Suppressor macrophage treated with lipopolysaccharide for 4 hours (primary cell): ENCODE measurements at places on chromosomes 2 and 18.
A peak's percentile ranks its signal among the peaks of the same experiment; 100 is the strongest.

DNA sequence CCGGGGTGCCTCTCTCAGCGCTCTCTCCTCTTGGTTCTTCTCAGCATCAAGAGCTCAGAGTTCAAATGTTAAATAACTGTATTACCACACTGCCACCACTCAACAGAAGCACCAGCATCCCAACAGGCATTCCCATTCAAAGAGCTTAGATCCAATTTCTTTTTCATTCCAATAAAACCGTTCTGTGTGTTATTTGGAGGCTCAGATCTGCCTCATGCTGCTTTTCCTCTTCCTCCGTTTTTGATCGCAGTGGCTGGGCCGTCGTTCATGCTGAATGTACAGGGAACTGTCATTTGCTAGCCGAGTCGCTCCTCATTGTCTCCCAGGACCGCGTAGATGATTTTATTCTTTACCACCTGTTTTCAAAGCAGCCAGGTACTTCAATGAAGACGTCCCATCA is 798.9 kb upstream of the SALL3 start:
- DNase-seq, result no peak

- DNase-seq, result peak; percentile 20
These were observed 114.4 kb upstream of the PDE1A start for GRCh38 chr2:182541268-182541667.

DNA sequence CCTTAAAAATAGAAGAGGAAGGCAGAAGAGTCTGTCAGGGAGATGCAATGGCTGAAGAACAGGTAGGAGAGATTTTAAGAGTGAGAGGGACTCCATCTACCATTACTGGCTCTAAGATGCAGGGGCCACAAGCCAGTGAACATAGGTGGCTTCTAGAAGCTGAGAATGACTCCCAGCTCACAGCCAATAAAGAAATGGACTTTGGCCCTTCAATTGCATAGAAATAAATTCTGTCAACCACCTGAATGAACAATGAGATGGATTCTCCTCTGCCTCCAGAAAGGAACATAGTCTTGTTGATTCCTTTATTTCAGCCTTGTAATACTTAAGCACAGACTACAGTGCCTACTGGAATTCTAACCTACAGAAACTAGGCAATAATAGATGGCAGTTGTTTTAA is 603.3 kb upstream of the NXPH2 start:
- no peak for DNase-seq

DNA sequence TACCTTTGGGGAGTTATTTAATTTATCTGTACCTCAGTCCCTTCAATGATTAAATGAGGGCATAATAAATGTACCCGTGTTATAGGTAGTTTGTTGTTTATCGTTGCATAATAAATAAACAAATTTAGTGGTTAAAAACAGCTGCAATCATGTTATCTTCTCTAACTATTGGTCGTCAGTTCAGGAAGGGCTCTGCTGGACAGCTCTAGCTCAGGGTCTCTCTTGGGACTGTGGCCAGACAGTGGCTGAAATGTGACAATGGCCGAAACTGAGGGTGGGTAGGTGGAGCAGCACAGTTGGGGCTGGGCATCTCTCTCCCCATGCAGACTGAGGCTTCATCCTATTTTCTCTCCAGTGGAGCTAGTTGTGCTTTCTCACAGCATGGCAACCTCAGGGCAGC is 632.1 kb upstream of the HS6ST1 start:
- DNase-seq, result no peak

- no peak for DNase-seq
These were observed 38.8 kb upstream of the SMAD7 start for GRCh38 chr18:48989304-48990303.

DNA sequence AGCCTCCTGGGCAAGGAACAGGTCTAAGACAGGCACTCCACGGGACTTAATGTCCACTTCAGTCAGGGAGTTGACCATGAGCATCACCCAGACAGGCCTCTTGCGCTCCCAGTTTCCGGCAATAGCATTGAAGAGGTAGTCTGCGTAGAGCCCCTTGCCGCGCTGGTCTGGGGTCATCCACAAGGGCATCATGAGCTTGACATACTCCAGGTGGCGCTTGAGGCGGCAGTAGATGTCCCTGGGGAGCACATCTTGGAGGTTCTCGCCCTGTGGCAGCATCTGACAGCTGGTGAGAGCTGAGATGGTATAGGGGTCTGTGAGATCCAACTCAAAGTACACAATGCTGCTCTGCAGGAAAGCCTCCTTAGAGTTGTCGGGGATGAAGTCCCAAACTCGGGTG is 10.6 kb downstream of the TRABD2A start:
- no peak for DNase-seq

GRCh38 chr2:200378652-200379290 is 72.3 kb downstream of the SPATS2L start:
- no peak for DNase-seq

- DNase-seq, result no peak
These were observed 128.4 kb downstream of the IRS1 start for GRCh38 chr2:226671141-226671676.

DNA sequence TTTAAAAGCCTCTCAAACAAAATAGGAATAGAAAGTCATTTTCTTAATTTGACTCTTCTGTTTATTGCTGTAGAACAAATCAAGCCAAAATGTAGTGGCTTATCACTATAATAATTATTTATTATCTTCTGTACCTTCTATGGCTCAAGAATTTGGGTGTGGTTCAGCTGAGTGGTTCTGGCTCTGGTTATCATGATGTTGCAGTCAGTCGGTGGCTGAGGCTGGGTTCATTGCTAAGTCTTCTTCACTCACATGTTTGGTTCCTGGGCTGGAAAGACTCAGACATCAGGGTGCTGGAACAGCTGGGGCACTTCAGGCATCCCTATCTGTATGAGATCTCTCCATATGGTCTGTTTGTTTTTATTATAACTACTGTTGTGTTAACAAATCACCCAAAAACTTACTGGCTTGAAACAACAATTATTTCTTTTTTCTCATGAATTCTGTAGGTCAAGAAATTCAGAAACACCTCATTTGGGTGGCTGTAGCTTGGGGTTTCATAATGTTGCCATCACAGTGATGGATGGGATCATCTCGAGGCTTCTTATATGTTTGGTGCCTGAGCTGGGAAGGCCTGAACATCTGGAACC is 242.6 kb upstream of the FBXO11 start:
- no peak for DNase-seq

- no peak for DNase-seq
These were observed 104.5 kb downstream of the TDRD15 start for GRCh38 chr2:21228041-21228895.

DNA sequence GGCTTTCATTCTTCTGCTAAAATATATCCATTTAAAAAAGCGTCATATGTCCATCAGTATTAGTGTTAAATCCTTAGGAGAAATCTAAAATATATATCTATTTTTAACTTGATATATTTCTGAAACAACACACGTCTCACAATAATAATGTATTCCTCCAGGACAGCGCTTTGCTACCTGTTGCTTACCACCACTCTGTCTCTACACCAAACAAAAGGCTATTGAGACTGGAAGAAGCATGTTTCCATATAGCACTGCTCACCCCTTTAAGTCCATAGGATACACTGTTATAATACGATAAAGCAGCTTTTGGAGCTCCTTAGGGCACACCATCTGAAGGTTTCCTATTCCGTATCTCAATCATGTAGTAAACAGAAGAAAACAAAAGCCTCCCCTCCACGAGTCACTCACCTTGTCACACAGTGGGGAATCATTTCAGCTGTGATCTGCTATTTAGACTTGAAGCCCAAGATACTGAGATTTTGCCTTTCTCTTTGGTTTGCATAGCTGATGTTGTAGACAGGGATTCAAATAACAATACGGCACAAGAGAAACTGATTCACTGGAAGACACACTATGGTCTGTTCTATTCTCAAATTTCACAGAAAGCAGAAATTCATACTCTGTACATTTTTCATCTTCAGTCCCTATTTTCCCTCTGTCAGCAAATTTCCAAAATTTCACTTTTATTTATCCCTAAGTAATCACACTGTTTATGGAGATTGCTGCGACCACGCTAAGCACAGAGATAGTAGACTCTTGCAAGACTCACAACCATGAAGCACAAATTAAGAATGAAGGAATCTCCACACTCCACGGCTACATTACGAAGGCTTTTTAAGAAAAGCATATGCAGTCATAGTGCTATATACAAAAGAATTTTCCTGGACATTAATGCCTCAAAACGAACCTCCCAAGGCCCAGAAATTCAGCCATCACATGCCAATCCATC is 187.1 kb downstream of the TCF4 start:
- DNase-seq, result no peak

GRCh38 chr2:239917125-239917956 is 107.8 kb downstream of the NDUFA10 start:
- no peak for DNase-seq

DNA sequence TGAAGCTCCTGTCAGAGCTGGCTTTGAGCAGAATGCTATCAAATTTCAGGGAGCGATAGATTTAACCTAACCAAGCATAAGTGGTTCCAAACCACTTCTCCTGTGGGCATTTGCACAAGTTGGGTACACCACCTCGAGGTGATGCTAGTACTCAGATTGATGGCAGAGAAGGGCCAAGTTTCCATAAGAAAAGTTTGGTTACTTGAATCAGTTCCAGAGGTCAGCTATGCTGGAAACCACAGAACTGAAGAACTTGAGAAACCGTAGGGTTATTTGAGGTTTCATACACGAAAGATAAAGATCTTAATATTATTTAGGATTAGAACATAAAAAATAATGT is 238.2 kb upstream of the SOX11 start:
- no peak for DNase-seq

DNA sequence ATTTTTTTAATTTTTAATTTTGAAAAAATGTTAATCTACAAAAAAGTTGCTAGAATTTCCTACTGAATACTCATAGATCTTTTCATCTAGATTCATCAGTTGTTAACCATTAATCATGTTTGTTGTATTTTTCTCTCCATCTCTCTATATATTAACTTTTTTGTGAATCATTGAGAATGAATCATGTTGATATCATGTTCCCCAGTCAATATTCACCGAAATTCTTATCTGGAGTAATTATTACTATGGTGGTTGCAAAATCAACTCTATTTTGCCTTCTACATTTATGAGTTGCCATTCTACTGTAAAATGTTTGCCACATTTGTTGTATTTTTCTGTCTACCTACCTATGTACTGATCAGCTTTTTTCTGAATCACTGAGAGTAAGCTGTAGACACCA is 154.0 kb downstream of the SPP2 start:
- DNase-seq, result no peak

GRCh38 chr2:46439582-46439981 is 39.8 kb upstream of the TMEM247 start:
- DNase-seq, result no peak

DNA sequence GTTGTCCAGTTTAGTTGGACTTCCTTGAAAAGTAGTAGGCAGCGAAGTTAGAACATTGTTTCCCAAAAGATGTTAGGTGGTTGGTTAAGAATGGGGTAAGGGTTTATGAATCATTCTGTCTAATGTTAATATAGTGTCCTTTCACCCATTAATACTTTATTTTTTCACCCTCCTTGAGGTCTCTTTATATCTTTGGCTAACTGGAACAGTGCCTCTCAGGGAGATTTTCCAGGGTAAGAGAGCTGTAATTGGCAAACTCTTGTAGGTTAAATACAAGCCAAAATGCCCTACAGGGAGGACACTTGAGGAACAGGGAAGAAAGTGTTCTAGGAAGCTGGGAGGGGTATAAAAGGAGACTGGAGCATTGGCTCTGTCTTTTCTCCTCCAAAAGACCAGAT is 22.3 kb downstream of the C18orf63 start:
- DNase-seq, result no peak

- no peak for DNase-seq
These were observed 143.4 kb downstream of the CYRIA start for GRCh38 chr2:16522031-16522831.

DNA sequence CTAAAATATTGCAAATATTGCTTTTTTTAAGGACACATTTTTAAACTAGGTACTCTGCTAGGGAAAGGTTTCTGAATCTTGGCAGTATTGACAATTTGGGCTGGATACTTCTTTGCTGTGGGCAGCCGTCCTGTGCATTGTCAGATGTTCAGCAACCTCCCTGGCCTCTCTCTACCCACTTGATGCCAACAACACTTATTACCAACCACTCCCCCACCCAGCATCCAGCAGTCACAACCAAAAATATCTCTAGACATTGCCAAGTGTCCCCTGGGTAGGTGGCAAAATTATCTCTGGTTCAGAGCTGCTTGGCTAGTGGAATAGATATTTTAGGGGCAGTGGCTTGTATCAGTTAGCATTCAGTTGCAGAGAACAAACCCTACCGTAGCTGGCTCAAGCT is 114.3 kb upstream of the PNPT1 start:
- no peak for DNase-seq

GRCh38 chr2:205699515-205700289 is 17.4 kb downstream of the NRP2 start:
- peak; percentile 68 for DNase-seq

DNA sequence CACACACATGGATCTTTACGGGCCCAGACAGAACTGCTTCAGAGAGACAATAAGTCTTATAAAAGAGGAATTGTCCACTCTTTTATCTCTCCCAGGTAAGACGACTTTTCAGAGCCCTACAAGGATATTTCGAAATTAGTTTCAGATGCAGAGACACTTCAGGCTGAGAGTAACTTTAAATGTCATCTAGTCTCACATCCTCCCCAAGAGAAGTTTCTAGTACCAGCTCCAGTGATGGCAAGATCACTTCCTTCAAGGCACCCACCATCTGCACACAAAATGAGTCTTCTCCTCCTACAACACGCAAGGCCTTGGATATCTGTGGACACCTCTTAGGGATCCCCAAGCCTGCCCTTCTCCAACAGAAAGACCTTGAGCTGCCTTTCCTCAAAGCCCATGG is 39.0 kb upstream of the KLHL29 start:
- no peak for DNase-seq

DNA sequence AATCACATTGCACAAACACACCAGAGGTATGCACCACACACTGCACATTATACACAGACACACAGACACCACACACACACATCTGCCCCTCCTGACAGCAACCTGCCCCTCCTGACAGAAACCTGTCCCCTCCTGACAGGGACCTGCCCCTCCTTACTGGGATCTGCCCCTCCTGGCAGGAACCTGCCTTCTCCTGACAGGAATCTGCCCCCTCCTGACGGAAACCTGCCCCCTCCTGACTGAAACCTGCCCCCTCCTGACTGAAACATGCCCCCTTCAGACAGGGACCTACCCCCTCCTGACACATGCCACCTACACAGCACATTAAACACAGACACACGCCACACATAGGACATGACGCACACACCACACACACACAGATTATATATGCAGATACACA is 88.9 kb downstream of the PXDN start:
- no peak for DNase-seq

- peak; percentile 45 for DNase-seq
These were observed 68.0 kb downstream of the KLHL29 start for GRCh38 chr2:23452853-23453420.

- DNase-seq, result no peak
These were observed 7.5 kb downstream of the LCLAT1 start for GRCh38 chr2:30454571-30454970.

- DNase-seq, result no peak
These were observed 63.5 kb upstream of the TTN start for GRCh38 chr2:178870703-178871102.
